ENCODE measurements at places on chromosomes 6 and 20. TPM values are rescaled to one million over a fixed set of nuclear protein-coding genes. Genes with fewer than 3 reads are reported as not detected.

IPCEF1 gene
- under 0.01 TPM for total RNA-seq

FAM83C gene
- total RNA-seq = under 0.01 TPM

UTRN gene
- 24.5 TPM for total RNA-seq

NMBR gene
- not detected for total RNA-seq

CLDN20 gene
- not detected for total RNA-seq

NCR2 gene
- not detected for total RNA-seq

TMC2 gene
- not detected for total RNA-seq

NOX3 gene
- not detected for total RNA-seq

CST2 gene
- not detected for total RNA-seq

PI16 gene
- not detected for total RNA-seq

SLC22A23 gene
- 28.8 TPM for total RNA-seq

NFKBIE gene
- 28.9 TPM for total RNA-seq

PTCRA gene
- not detected for total RNA-seq

TFEB gene
- 11.5 TPM for total RNA-seq

LIN28B gene
- not detected for total RNA-seq

MYMX gene
- total RNA-seq = not detected

PLTP gene
- 81.9 TPM for total RNA-seq

BTN1A1 gene
- not detected for total RNA-seq

ZFAND3 gene
- total RNA-seq = 18.8 TPM

TP53TG5 gene
- 0.21 TPM for total RNA-seq
